SW480 (cell line): ENCODE measurements at places on chromosomes 6 and 20.
A peak's percentile ranks its signal among the peaks of the same experiment; 100 is the strongest.

DNA sequence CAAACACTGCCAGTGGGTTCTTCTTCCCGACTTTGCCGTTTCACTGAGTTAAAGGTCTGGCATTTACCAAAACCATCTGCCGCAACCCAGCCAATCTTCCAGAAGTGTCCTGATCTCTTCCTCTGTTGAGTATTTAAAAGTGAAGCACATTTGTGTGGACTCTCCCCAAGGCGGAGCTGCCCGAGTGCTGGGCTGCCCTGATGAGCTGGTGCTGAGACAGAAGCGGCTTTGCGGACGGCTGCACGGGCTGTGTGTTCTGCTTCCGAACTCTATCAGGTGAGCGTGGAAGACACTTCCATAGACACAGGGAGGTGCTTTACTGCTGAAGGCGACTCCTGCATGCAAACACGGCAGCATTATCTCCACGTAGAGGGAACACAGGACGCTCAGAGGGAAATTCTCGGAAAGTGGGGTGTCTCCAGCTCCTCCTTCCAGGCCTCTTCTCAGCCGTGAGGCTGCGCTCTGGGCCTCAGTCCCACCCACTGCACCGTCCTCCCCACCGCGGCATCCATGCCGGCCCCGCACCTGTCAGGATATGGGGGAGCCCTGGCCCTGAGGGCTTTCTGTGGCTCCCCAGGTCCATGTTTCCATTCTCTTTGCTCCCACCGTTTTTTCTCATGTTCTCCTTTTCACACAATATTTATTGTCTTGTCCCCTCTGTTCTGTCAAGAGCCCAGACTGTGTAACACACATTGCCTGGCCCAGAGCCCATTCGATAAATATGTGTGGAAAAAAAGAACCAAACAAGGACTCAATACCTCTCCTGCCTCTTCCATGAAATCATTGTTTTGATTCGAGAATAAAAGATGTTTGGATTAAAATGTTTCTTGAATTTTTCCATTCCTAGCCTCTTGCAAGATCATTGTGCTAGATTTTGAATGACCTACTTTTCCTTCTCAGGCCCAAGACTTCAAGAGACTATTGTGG is 205.1 kb downstream of the DLL1 start:
- DNase-seq = no peak

GRCh38 chr6:20946022-20946421 is 411.8 kb downstream of the CDKAL1 start:
- DNase-seq = peak; percentile 6

GRCh38 chr6:80161434-80161833 is 55.0 kb downstream of the BCKDHB start:
- no peak for DNase-seq

DNA sequence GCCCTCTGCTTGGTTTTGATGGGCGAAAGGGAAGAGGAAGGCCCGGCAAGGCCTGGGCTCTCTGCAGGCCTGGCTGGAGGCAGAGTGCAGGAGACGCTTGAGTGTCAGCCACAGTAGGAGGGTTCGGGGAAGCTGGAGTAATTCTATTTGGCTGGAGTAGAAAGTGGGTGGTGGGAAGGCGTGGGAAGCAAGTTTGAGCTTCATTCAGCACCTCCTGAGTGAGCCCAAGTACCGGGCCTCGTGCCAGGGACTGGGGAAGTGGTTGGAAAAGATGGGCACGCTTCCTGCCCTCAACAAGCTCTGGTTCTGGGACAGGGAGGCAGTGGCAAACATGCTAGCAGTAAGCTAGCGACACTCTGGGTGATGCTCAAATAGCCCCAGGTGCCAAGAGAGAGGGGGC is 72.5 kb downstream of the DLGAP4 start:
- DNase-seq = no peak

GRCh38 chr6:7888587-7889357 is 21.8 kb downstream of the TXNDC5 start:
- DNase-seq = no peak

GRCh38 chr6:107244082-107244741 is 128.9 kb upstream of the BEND3 start:
- no peak for DNase-seq

DNA sequence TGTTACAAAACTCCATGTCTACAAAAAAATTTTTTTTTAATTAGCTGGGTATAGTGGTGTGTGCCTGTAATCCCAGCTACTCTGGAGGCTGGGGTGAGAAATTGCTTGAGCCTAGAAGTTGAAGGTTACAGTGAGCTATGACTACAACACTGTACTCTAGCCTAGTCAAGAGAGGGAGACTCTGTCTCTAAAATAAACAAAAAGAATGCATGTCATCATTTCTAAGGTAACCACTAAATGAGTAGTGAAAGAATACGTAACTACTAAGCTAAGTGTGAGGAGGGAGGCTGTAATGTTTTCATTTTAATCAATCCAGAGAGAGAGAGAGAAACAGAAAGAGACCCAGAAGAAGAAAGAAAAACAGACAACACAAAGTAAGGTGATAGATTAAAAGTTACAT is 9.9 kb downstream of the SYCP2 start:
- DNase-seq = no peak

- DNase-seq = no peak
These were observed 445.8 kb upstream of the JAG1 start for GRCh38 chr20:11119573-11119972.

GRCh38 chr20:40726776-40727175 is 37.7 kb upstream of the MAFB start:
- no peak for DNase-seq

DNA sequence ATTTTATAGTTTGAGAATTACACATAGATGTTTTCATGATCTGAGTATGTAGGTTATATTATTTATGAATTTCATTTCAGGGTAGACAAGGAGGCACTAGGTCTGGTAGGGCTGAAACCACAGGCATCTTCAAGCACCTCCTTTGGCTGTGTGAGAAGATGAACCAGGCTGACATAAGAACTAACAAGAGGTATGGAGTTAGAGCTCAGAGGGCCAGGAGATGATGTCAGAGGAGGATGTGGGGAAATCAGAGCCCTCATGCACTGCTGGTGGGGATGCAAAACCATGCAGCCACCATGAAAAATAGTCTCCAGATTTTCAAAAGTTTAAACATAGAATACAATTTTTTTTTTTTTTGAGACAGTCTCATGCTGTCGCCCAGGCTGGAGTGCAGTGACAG is 13.6 kb upstream of the RIPOR3 start:
- DNase-seq = no peak
